ENCODE measurements at places on chromosomes 2 and 18.

DNA sequence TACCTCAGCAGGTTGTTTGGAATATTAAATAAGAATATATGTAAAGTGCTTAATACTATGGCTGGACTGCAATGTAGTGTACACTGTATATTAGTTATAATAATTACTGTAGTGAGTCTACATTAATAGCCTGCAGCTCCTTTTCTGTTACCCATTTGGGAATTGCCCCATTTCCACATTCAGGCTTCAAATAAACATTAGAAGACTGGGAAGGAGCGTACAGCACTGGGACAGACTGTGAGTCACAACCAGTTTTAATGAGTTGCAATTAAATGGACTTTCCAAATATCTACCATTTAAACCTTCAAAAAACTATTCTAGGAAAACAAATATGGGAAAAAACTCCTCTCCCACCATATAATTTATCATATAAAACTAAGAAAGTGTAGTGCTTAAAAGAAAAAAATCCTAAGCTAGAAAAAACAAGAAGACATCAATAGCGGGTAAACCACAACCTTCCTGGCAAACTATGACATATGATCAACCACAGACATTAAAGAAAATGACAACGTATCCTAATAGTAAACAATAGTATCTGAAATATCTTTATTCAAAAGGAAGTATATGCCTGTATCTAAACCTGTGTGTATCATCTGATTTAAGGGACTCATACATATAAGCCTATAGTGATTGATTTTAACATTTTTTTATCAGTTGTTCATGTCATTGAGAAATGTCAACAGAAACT lies 86.1 kb downstream of the TRIP12 start:
- no peak for DNase-seq

DNA sequence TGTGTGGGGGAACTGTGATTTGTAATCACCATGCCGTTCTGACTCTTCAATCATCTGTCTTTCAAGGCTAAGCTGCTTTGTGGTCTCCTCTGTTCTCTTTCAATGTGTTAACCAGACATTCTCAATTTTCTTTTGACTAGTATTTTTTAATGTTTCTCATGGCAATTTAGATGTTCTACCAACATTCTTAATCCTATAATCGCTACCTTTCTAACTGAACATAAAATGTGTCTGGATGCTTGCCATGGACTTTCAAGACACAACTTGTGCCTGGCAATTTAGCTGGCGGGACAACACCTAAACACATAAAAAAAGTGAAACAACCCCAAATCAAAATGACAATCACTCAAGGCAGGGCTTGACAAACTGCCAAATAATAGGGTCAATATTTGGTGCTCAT lies 135.0 kb upstream of the ACKR3 start:
- no peak for DNase-seq

- no peak for DNase-seq
Measured at GRCh38 chr2:239533569-239534316, 132.9 kb upstream of the HDAC4 start.

- DNase-seq, result no peak
Measured at GRCh38 chr2:75545387-75545786, 15.4 kb downstream of the EVA1A start.

DNA sequence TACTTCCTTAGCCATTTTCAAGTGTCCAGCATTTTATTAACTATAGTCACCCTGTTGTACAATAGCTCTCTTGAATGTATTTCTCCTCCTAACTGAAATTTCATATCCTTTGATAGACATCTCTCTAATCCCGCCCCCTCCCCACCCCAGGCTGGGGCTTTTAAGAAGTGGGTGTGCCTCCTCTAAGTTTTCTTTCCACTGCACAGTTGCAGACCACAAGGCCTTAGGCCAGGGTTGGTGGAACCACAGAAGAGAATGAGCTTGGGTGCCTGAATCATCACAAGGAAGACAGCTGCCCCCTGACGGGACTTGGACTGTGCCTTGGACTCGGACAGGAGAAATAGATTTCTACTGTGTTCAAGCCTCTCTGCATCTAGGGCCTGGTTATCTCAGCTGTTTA lies 193.4 kb downstream of the HAUS1 start:
- DNase-seq, result no peak

- DNase-seq, result no peak
Measured at GRCh38 chr18:57585855-57586250, 649 bp downstream of the FECH start.

DNA sequence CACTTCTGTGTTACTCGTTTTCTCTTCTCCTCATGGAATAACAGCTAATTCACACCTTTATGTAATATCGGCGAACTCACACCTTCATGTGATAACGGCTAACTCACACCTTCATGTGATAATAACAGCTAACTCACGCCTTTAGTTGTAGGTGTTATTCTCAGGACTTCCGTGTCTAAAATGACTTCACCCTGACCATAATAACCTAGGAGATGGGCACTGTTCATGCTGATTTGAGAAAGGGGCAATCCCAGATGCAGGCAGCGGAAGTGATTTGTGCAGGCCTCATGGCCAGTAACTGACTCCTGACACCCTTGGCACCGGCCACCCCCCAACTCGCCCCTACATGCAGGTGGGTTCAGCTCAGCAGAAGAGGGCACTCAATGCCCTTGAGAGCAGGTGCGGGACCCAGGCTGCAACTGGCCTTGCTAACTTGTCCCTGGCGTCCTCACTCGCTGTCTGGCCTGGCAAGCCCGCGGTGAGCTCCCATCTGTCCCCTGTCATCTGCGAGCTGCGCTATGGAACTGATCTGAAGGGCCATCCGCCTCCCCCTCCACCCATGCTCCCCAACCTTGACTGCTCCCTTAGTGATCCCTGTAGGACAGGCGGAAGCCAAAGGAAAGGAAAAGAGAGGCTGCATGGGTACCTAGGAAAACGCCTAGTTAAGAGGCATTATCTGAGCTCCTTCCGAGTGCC lies 42.6 kb upstream of the MTCL1 start:
- no peak for DNase-seq

DNA sequence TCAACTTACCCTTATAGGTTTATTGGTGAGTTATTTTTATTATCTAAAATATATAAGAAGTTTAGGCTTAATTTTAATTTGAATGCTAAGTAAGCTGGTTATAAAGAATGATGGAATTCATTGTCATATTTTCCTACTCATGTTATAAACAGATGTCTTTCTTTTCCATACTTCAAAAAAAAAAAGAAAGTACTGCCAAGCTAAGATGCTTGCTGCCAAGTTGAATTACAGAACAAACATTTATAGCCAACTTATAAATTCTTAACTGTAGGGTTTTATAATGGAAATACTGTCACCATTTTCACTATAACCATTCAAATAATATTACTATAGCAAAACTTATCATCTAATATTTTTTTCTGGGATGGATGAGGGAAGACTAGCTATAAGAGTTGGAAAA lies 676.0 kb downstream of the NRXN1 start:
- no peak for DNase-seq

GRCh38 chr18:37452015-37452414 lies 113.6 kb downstream of the CELF4 start:
- DNase-seq, result no peak

- DNase-seq, result no peak
Measured at GRCh38 chr2:64228918-64229317, 84.7 kb upstream of the PELI1 start.

DNA sequence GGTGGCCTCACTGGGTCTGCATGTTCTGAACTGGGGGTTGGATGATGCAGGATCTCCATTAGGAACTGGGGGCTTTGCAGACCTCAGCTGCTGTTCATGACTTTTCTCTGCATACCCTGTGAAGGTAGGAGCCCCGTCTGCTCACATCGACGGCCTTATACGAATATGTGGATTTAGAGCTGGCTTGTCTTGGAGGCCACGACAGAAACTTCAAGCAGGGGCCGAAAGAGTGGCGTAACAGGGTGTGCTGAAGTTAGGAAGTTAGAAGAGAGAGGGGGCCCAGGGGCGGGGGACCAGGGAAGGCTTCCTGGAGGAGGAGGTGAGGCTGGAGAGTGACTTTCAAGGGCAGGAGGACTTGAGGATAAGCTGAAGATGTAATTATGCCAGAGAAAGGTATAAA lies 144.9 kb downstream of the TSN start:
- no peak for DNase-seq

Data from GF-D8 (cell line).